T1000 (cell line): ENCODE measurements at places on chromosomes 11 and 22.
A peak's percentile ranks its signal among the peaks of the same experiment; 100 is the strongest.

DNA sequence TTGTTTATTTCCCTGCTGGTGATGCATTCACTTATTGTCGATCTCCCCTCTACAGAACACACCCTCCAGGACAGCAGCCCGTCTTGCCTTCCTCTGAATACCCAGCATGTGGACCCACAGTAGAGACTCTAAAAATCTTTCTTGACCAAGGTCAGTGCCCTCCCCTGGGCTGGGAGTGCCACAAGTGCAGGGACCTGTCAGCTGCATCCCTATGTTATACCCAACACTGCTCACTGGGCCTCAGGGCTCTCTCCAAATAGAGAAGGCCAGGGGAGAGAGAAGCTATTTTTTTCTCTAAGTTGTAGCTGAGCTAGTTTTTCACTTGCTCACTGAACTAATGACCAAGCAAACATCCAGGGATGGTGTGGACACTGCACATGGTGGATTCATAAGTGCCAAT is 9.8 kb downstream of the KCNJ1 start:
- DNase-seq = no peak

DNA sequence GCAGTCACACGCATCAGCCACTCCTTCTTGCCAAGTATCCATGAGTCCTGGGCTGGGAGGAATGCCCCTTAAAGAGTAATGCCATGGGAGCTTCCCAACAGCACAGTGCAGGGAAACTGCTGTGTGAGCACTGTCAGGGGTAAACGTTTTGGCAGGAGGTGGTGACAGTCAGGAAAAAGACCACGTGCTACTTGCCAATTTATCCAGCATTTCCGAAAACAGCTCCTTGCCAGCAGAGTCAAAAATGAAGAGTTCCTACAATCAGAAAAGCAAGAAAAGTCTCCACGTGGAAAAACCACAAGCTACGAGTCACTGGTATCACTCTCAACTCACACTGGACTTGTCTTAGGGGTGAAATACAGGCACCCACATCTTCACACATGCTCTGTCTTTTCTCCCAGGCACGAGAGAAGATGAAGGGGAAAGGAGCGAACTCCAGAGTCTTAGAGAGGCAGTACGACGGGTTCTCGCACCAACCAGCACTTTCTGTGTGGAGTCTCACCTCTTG is 9.9 kb downstream of the IFT27 start:
- DNase-seq = no peak

GRCh38 chr11:63907063-63907462 is 9.9 kb downstream of the RCOR2 start:
- DNase-seq = no peak

DNA sequence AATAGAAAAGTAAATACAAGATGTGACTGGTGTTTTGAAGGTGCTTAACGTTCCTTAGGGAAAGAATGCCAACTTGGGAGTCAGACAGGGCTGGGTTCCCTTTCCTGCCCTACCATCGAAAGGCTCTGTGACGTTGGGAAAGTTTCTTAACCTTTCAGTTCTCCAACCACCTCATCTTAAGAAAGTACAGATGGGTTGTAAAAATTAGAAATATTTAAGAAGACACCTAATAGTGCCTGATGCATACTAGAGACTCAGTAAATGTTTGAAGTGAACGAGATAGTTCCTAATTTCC is 1.1 kb downstream of the GTPBP1 start:
- DNase-seq = no peak

DNA sequence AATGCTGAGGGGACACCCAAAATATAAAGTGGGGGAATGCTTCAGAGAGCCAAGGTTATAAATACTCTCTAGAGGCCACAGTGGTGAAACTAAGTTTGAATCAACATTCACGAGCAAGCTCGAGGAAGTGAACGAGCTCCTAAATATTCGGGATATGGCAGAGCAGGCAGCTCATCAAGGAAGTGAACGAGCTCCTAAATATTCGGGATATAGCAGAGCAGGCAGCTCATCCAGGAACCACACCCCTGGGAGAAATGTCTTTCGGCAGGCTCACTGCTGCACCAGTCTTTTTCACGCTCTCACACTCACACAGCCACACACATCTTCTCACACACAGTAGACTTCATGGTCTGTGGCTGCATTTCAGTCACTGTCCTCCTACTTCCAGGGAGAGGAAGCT is 787.5 kb downstream of the OPCML start:
- DNase-seq = no peak

DNA sequence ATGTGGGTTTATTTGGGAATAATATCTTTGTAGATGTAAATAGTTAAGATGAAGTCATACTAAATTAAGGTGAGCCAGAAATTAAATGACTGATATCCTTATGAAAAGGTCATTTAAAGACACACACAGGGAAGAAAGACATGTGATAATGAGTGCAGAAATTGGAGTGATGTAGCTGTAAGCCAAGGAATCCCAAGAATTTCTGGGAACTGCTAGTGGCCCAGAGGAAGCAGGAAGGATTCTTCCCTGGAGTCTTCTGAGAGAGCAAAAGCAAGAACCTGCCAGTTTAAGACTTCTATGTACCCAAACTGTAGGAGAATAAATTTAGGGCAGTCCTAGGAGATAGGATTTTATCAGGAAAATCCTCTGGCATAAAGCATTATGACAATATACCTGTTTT is 66.9 kb downstream of the LRRC4C start:
- DNase-seq = no peak

DNA sequence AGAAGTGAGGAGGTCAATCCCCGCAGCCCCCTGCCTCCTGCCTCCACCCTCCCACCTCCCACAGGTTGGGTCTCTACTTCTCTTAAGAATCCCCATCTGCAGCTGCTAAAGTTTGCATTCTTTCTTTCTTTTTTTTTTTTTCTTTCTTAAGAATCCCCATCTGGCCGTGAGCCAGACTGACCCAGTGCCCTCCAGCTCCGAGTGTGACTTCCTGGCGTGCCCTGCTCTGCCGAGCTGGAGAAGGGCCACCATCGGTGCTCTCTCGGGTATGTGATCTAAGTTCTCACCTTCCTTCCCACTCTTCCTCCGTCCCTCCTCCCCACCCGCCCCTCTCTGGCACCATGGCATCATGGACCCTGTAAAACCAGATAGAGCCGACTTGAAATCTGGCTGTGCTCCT is 66.7 kb upstream of the LMO1 start:
- DNase-seq = no peak

GRCh38 chr11:112185883-112186282 is 10.6 kb downstream of the BCO2 start:
- no peak for DNase-seq

DNA sequence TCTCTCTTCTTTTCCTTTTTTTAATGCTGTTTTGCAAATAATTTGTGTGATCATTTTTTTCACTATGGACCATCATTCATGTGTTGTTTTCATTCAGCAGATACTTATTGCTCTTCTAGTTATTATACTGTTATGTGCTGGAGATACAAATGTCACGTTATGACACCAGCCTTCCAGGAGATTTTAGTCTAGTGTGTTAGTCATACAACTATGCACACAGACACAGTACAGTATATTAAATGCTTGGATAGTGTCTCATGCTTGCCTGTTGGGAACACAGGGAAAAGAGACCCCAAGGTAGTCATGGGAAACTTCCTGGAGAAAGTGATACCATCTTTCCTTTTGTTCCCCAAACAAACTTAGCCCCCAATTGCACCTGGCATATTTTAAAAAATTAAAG is 116.1 kb downstream of the UVRAG start:
- DNase-seq = no peak

DNA sequence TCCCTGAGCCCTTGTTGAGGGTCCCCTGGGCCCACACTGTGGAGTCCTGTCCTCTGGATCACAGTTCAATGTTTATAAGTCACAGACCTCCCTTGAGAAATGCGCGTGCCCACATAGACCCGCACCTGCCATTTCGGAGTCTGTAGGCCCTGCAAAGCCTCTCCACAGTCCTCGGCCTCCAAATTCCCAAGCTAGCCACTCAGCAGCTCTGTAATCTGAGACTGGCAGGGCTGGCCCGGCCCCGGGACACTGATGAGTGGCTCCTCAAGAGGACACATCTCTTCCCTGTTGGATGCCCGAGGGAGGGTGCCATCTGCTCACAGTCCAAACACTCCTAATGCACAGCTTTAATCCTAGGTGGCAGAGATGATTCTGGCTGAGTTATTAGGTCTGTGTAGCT is 39.1 kb downstream of the B3GAT1 start:
- no peak for DNase-seq

DNA sequence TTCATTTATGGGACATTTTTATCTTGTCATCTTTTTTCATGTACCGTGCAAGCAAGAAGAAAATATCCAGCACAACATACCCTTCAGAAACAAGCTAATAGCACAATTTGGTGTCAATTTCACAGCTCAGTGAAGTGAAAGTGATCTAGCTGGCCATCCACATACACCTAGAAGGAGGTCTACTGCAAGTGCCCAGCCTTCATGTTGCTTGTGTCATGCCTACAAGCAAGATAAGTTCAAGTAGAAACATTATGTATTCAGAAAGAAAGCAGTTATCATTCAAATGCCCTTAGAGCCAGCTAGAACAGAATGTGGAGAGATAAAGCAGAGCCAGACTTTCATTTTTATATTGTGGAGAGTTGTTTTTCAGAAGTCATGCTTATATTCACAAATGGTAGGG is 325.7 kb upstream of the PITPNB start:
- no peak for DNase-seq

DNA sequence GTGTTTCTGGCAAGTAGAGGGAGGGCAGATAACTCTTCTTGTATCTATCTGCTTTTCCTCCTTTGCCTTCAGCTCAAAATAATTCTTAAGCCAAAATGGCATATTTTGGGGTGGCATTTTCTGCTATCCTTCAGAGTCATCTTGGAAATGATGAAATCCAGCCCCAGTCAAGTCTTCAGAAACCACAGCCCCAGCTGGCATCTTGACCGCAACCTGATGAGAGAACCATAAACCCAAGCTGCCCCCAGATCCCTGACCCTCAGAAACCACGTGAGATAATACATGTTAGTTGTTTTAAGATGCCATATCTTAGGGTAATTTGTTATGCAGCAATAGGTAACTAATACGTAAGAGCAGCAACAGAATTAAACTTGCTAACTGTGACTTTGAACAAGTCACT is 15.1 kb upstream of the PAMR1 start:
- no peak for DNase-seq

DNA sequence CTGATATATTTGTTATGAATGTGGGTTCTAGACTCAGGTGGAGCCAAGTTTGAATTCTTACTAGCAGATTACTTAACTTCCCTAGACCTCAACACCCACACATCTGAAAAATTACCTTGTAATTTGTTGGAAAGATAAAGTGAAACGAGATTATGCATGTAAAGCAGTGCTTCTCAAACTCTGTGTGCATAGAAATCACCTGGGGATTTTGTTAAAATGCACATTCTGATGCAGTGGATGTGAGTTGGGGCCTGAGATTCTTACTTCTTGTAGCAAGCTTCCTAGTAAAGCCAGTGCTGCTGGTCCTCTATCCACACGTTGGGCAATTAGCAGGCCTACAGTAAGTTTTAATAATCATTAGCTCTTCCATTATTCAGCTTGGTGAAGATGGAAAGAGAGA is 15.1 kb upstream of the CEP295 start:
- no peak for DNase-seq

- DNase-seq = peak; percentile 13
Measured at GRCh38 chr22:21074102-21074715, 28.5 kb downstream of the LRRC74B start.

DNA sequence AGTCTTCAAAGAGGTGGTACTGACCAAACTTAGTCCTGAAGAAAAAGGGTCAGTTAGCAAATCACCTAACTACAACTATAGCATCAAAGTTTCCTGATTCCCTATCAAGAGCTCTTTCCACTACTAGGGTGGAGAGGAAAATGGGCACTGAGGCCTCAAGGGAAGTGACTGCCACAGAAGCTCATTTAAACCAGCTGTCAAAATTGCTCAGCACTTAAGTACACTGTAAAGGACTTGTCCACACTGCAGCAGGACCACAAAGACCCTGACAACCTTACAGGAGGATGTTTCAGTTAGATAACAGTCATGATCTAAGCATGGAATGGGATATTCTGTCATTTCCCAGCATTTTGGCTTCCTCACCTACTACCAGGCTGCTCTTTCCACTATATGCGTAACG is 33.0 kb downstream of the FAM168A start:
- no peak for DNase-seq

DNA sequence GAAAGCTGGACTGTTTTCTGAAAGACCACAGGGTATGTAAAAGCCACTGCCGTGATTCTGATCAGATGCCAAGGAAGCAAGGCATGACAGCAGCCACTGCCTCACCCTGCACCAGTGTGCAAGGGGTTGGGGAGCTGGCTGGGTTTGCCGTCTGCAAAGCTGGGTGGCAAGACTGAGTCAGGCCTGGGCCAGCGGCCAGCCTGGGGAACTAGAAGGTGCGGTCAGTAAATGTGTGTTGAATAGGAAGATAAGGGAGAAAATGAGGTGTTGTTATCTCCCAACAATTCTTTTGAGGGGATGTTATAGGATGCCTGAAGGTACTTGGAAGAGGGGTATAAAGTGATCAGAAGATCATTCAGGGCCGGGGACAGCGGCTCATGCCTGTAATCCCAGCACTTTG is 8.0 kb downstream of the VSTM5 start:
- DNase-seq = no peak

GRCh38 chr11:67493548-67494370 is 10.9 kb downstream of the AIP start:
- DNase-seq = no peak

- peak; percentile 72 for DNase-seq
Measured at GRCh38 chr11:72040491-72041363, 39.6 kb downstream of the NUMA1 start.

GRCh38 chr11:70448983-70449567 is 50.7 kb downstream of the CTTN start:
- DNase-seq = no peak

DNA sequence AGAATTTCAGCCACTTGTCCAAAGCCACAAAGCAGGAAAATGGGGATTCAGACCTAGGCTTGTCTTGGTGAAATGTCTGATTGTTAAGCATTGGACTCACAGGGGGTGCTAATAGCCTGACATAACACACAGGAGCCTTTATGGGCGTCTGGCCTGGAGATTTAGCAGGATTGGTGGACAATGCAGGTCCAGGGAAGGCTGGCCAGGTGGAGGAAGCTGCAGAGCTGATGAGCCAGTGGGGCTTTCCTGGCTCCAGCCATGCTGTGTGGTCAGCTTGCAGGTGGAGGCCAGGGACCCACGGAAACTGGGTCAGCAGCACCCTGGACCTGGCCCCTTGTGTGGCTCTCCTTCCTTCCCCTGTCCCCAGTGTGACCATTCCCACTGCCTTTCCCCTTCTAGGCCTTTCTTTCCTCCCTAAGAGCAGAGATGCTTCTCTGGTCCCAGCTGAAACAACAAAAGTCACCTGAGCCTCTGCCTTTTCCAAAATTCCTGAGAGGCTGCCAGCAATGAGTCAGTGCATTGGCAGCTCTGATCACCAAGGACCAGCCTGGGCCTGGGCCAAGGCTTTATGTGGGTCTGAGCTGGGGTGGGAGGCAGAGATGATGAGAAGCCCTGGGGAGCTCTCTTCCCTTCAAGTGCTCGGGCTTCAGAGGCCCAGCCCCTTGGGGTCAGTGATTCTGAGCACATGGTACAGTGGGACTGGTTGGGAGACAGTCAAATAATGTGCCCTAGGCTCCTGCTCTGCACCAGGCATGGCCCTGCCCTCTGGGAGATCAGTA is 85.2 kb downstream of the CCDC81 start:
- peak; percentile 70 for DNase-seq

- DNase-seq = no peak
Measured at GRCh38 chr22:17229991-17230630, 10.9 kb upstream of the ADA2 start.

GRCh38 chr11:13343931-13344717 is 66.5 kb downstream of the BMAL1 start:
- peak; percentile 36 for DNase-seq
